ENCODE measurements at places on chromosomes 2 and 18. TPM values are rescaled to one million over a fixed set of nuclear protein-coding genes. Genes with fewer than 3 reads are reported as not detected.

The CCDC68 gene
- total RNA-seq = 5.2 TPM

The SERPINB4 gene
- not detected for total RNA-seq

The UGT1A8 gene
- total RNA-seq = not detected

The ACVR1C gene
- total RNA-seq = 0.08 TPM

The DSG4 gene
- total RNA-seq = not detected

The CD207 gene
- total RNA-seq = not detected

The FAM237A gene
- total RNA-seq = not detected

The PECR gene
- 15.3 TPM for total RNA-seq

The WNT6 gene
- total RNA-seq = 0.08 TPM

The MC4R gene
- total RNA-seq = not detected

Measured in A549 treated with ZK216348 at 1 μM for 4 hours (cell line).